ENCODE measurements at places on chromosomes 1 and 21.

- no peak for DNase-seq
These were observed 11.2 kb downstream of the CD84 start for GRCh38 chr1:160567858-160568682.

DNA sequence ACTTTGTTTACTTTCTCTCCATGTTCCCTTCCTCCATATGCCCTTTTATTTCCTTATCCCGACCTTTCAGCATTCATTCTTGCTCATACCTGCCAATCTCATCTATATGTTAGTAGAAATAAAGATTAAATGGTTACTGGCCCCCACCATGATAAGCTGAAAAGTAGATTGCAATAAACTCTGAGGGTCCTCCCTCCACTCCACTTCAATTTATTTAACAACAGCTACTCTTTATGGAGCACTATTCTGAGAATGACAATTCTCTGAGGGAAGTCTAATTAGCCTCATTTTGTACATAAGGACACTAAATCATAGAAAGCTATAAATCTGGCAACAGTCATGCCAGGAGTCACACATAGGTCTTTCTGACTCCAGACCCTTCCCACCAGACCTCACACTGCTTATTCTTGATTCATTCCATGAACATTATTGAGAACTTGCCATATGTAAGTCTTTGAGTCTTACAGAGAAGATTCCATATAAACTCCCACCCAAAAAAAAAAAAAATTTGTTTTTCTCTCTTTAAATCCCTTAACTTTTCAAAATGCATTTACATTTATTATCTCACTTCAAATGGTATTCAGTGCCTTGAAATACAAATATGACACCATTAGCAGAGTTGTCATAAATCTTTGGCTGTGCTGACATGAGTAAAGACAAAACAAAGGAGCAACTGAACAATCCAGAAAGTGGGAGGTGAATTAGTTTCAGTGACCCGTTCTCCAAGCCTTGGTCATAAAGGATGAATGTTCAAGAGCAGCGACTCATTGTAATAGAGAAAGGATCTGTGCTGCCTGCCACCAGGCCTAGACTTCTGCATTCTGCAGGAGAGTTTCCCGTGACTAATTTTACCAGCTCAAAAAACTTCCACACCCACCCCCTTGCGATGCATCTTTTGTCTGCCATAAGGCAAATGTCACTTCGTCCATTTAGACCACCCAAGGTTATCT, 28.5 kb downstream of the PALMD start:
- DNase-seq: no peak

DNA sequence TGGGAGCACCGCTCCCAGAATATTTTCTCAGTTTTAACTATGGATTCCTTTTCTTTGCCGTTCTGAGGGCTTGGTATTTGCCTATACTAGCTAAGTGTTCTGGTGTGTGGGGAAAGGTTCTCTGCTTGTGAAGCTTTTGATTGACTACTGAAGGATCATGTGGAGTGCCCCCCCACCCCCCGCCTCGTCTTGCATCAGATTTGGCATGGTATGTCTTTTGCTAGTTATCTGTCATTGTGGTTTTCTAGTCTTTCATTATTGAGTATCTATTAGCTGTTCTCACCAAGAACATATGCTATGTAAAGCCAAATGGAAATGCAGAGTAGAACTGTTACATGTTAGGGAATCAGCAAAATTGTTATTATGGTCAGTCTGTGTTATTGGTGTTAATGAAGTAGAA, 58.3 kb downstream of the MACF1 start:
- DNase-seq: no peak

GRCh38 chr1:25804964-25805862, 5.2 kb downstream of the SELENON start:
- DNase-seq: no peak

- DNase-seq: no peak
These were observed 200.3 kb upstream of the FOXD3 start for GRCh38 chr1:63122079-63122478.

- peak; percentile 99 for DNase-seq
These were observed at the start of gene PKN2 for GRCh38 chr1:88683541-88684481. Gene PKN2, plus strand, starts transcription at chr1:88684273. Its CDS starts 308 bp downstream, at chr1:88684581.

GRCh38 chr1:206909883-206910318, 11.8 kb downstream of the FCMR start:
- no peak for DNase-seq

- no peak for DNase-seq
These were observed 45.6 kb downstream of the FLVCR1 start for GRCh38 chr1:212903664-212904063.

DNA sequence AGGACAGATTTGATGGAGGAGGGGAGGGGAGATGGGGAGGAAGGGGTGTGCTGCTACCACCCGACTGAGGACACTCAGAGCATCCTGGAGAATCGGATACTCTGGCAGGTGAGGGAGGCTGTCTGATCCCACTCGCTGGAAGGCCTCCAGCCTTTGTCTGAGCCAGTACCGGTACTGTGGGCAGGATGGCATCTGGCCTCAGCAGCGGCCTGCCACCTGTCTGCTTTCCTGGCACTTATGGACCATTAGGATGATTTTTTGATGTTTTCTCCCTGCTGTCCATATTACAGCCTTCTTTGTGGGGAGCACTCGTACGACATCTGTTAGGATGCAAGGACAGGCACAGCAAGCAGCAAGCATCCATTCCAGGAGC, 11.5 kb downstream of the ATP2B4 start:
- DNase-seq: no peak

DNA sequence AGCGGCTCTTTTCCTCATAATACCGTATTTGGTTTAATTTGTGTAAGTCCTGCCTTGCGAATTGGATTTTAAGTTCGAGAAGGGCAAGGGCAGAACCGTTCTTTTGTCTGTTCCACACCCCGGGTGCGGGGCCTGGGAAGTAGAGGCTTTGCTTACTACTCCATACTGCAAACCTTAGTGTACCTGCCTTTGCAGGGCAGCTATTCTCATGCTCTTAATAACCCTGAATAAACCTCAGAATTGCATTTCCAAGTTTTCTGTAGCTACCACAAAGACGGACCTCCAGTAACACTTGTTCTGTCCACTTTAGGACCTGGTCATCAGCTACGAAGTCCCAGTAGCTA, 657 bp upstream of the HNRNPU start:
- no peak for DNase-seq

GRCh38 chr1:116709666-116710167, 42.2 kb upstream of the IGSF3 start:
- no peak for DNase-seq

DNA sequence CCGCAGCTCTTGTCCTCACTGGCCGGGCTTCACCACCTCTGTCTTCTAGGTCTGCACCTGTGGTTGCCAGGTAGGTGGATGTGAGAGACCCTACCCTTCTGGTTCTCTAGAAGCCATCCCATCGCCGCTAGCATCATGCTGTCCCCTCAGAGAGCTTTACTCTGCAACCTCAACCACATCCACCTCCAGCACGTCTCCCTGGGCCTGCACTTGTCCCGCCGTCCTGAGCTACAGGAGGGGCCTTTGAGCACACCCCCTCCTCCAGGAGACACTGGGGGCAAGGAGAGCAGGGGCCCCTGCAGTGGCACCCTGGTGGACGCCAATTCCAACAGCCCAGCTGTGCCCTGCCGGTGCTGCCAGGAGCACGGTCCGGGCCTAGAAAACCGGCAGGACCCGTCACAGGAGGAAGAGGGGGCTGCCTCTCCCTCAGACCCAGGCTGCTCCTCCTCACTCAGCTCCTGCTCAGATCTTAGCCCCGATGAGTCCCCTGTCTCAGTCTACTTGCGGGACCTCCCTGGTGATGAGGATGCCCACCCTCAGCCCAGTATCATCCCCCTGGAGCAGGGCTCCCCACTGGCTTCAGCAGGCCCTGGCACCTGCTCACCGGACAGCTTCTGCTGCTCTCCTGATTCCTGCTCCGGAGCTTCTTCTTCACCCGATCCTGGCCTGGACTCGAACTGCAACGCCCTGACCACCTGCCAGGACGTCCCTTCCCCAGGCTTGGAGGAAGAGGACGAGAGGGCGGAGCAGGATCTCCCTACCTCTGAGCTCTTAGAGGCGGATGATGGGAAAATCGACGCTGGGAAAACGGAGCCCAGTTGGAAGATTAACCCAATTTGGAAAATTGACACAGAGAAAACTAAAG, 1.2 kb downstream of the RUSC1 start:
- DNase-seq: no peak

- no peak for DNase-seq
These were observed 32.5 kb upstream of the SLC44A3 start for GRCh38 chr1:94787691-94788090.

- DNase-seq: no peak
These were observed 5.5 kb downstream of the C1QB start for GRCh38 chr1:22658385-22659163.

- no peak for DNase-seq
These were observed 109.8 kb downstream of the GLIS1 start for GRCh38 chr1:53629101-53629691.

DNA sequence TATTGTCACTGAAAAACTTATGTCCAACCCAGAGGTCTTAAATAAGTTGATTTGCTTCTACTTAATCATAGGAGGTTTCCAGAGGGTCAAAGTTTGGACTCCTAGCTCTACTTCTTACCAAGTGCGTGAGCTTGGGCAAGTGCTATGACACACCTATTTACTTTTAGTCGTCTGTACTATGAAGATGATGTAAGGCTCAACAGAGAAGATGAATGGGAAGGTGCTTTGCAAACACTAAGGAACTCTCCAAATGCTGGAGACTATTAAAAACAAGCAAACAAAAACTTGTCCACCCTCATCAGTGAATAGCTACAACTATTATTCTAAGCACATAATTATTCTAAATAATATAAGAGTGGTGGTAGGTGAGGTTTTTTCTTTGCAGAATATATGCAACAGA, 232.3 kb upstream of the USP24 start:
- no peak for DNase-seq

- DNase-seq: peak; percentile 92
These were observed 5.0 kb downstream of the CSRP1 start for GRCh38 chr1:201501812-201502510.

DNA sequence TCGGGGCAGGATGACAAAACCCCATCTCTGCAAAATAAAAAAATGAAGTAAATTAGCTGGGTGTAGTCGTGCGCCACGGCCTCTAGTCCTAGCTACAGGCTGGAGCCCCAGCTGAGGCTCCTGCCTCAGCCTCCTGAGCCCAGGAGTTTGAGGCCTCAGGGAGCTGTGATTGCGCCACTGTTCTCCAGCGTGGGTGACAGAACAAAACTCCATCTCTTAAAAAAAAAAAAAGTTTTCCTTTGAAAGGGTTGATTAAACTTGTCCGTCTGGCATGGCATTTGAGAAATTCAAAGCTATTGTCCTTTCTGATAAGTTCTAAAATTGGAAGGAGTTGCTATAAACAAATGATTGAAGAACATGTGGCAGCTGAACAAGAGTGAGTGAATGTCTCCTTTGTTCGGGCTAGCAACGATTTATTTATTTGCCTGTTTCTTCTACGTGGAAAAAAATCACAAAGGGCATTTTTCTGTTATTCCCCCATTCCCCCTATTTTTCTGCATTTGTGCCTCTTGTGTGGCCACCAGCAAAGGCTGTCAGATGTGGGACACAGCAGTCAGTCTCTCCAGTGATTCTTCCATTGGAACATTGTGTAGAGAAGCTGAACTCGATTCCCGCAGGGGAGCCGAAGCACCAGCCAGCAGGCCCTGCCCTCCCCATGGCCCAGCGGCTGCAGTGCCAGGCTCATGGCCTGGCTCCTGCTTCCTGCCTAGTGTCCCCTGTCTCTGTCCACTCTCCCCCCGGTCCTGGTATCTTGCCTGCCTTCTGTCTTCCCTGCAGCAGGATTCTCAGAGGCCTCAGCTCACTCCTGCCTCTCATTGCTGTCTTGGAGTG, 21.5 kb upstream of the PWP2 start:
- no peak for DNase-seq

- DNase-seq: no peak
These were observed 3.0 kb upstream of the DDOST start for GRCh38 chr1:20663969-20664715.

- DNase-seq: no peak
These were observed 41.4 kb upstream of the ACOT11 start for GRCh38 chr1:54506594-54506993.

DNA sequence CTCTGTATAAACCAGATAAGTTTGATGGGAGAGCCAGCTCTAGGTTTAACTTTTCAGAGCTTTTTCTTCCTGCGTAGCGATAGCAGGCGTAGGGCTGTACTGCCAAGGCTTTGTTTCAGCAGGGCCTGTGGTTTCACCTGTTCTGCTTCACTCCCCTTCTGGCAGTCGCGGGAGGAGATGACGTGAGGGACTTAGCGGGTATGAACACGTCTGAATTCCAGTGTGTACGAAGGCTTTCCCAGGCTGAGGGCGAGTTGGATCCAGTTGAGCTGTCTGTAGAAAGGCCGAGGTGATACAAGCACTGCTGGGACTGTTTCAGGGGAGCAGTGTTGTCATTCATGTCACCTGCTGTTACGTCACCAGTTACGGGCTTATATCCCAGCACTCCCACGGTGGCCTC, 21.2 kb downstream of the PEX14 start:
- peak; percentile 76 for DNase-seq

GRCh38 chr1:171738911-171739310, 3.0 kb downstream of the VAMP4 start:
- DNase-seq: no peak

DNA sequence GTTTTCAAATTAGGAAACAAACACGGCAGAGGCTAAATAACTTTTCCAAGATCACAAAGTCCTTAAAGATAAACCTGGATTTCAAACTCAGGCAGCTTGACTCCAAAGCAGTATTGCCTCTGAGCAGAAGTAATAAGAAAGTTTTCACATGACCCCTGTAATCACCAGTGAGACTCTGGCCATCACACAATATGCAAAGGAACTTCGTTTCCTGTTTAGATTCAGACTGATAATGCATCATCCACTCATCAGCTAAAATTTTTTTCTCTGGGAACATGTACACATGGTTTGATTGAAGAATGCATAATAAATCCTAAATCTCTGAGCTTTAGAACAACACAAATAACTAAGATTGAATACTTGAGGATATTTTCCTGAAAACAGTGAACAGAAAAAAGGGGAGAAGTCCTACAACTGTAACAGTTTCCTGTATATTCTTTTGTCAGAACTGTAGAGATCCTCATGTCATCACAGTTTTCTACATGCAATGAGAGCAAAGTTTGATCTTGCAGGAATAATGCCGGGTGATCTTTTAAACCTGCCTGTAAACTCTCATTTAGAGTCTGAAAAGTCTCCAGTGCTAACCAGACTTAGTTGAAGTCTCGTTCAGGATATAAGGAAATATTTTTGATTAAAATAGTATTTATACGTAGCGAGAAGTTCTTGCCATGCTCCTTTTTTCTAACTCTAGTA, 225.3 kb downstream of the SPATA17 start:
- no peak for DNase-seq

GRCh38 chr1:156750711-156751450, 594 bp downstream of the HDGF start:
- no peak for DNase-seq
